A172 (cell line): ENCODE measurements at places on chromosomes 7 and 10. TPM values are rescaled to one million over a fixed set of nuclear protein-coding genes. Genes with fewer than 3 reads are reported as not detected.

DNA sequence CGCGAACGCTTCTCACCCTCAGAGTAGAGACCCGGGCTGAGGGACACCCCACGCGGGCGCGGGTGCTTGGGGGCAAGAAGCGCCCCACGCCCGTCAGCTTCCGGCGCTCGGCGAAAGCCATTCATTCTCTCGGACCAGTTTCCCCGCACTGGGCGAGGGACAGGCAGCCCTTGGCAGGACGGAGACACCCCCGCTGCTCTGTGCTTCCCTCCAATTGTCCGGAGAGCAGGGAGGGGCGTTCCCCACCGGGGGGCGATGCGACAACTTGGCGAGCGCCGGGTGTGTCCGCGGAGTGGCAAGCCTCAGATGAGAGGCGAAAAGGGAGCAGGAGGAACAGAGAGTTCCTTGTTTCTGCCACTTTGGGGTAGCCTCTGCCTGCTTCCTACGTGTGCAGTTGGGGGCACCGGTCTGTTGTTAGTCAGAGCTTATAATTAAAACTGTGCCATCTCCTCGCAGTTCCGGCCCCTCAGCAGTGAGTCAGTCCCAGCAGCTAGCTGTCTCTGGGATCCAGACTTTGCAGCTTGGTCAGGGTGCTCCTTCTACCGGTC lies 1.7 kb downstream of the GPR158 start:
- DNase-seq: no peak

- DNase-seq: peak; percentile 35
Observed at GRCh38 chr10:132326925-132327324, 5.1 kb upstream of the LRRC27 start.

DNA sequence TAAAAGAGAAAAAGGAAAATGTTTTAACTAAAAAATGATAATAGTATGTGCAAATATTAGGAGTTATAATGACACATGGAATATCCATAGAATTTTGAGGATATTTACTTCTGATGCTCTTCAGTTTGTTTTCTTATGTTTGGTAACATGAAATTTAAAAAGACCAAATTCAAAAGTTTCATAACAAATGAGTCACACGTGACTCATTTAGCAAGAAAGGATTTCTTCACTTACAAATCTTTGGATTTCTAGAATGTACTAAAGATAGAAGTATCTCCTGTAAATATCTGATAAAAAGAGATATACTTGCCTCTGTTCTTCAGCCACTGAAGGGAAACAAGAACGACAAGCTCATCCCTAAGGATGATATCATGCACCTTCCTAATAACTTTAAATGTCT lies 774.5 kb upstream of the LRRTM3 start:
- DNase-seq: no peak

DNA sequence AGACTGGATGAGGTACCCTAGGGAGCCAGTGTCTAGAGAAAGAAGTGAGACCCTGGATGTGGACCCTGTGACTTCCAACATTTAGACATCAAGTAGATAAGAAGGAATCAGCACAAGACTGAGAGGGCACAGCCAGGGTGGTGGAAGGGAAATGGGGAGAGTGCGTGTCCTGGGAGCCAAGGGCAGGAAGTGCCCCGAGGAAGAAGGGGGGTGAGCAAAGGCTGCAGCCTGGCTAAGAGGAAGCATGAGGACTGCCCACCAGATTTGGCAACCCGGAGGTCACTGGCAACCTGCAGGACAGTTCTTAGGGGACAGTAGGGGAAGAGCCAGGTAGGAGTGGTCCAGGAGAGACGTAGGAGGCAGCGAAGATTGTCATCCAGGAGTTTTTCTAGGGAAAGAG lies 14.8 kb downstream of the COL13A1 start:
- DNase-seq: no peak

DNA sequence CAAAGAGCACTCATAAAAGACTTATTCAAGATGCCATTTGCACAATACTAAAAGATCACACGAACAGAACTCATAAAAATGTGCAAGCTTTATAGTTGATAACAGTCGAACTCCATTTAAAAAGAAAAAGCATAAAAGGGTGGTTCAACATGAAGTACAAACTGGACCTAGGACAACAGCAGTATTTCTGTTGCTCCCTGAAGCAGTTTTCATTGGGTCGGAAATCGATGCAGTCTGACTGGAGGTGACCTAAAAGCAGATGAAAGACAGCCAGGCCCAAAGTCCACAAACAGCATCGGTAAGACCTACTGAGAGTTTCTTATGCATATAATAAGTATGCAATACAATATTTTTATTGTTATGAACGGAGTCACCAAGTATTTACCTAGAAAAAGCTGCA lies 23.9 kb downstream of the FAM171A1 start:
- DNase-seq: no peak

GRCh38 chr10:18449611-18450026 lies 201.8 kb downstream of the NSUN6 start:
- DNase-seq: no peak

DNA sequence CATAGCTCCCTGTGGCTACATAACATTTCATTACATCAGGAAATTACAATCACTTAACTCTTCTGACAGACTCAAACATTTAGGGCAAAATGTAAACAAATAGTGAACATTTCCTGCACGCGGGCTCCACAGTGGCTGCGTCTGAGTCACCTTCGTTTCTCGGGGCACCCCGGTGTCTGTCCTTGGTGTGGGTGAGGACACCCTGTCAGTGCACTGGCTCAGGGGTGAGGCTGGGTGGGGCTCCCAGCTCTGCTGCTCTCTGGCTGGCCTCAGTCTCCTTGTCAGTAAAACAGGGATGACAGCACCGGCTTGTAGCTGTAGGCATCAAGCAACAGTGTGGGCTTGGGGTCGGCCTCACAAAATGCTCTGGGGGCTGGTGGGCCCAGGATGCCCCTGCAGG lies 237.1 kb upstream of the SHH start:
- no peak for DNase-seq

DNA sequence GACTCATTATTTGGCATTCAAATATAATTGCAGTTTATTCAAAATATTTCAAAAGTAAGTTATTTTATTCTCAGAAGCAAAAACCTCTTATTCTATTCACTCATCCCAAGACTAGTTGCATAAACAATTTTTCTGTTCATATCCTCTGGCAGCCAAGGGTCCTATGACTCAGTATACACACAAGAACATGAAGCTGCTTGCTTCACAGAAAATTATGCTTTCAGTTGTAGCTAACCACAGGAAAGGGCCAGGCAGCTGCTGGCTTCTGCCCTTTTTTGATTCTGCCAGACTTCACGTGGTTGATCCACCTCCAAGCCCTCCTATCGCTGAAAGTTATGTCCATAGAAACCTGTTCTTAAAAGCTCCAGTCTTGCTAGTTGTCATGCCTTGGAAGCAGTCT lies 108.8 kb downstream of the ABCA13 start:
- DNase-seq: no peak

GRCh38 chr7:148912758-148913541 lies 28.9 kb upstream of the EZH2 start:
- DNase-seq: no peak

GRCh38 chr10:3401491-3401938 lies 228.9 kb upstream of the PITRM1 start:
- DNase-seq: peak; percentile 65

GRCh38 chr10:106360870-106361269 lies 803.6 kb downstream of the SORCS1 start:
- peak; percentile 28 for DNase-seq

- no peak for DNase-seq
Observed at GRCh38 chr10:112986544-112987190, 36.6 kb downstream of the TCF7L2 start.

GRCh38 chr10:22317076-22317370 lies 835 bp downstream of the COMMD3 start:
- peak; percentile 35 for DNase-seq

DNA sequence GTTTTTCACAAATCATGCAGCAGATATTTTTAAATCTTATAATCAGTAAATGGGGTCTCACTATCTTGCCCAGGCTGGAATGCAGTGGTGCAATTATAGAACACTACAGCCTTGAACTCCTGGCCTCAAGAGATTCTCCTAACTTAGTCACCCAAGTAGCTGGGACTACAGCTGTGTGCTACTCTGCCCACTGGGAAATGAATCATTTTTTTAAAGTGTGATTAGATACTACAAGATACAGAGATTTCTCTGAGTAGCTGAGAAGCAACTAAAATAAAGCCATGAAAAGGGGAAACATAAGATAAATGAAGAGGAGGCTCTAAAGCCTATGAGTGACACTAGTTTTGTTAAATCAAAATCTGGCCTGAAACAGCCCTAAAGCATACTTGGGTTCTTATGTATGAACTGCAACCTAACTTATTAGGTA lies 119.7 kb downstream of the JMJD1C start:
- DNase-seq: peak; percentile 25

GRCh38 chr7:70694434-70694970 lies 437.4 kb upstream of the GALNT17 start:
- peak; percentile 35 for DNase-seq

DNA sequence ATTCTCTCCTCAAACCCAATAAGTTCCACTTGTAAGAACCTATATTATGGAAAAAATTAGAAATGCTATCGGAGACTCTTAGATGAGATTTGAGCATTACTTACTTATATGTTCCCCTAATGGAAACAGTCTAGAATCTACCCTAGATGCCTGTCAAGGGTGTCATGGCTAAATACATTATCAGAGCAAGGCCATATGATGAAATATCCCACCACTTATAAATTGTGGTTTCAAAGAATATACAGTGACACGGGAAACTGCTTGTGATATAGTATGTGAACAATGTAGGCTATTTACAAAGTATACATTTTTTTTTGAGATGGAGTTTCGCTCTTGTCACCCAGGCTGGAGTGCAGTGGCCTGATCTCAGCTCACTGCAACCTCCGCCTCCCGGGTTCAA lies 46.3 kb upstream of the CTBP2 start:
- DNase-seq: no peak

DNA sequence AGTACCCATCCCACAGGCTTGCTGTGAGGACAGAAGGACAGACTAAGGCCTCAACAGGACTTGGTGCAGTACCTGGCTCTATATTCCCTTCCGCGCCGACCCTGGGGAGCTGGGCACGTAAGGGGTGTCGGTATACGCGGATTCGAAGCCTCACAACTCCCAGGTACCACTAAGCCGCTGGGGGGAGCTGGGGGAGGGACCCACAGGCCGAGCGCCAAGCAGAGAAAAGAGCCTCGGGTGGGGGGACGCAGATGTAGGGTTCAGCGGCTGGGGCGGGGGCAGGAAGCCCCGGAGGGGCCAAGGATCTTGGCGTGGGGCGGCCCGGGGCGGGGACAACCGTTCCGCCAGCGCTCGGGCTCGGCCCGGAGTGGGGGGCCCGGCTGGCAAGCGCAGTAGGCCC lies 126.4 kb upstream of the ZNF746 start:
- no peak for DNase-seq

DNA sequence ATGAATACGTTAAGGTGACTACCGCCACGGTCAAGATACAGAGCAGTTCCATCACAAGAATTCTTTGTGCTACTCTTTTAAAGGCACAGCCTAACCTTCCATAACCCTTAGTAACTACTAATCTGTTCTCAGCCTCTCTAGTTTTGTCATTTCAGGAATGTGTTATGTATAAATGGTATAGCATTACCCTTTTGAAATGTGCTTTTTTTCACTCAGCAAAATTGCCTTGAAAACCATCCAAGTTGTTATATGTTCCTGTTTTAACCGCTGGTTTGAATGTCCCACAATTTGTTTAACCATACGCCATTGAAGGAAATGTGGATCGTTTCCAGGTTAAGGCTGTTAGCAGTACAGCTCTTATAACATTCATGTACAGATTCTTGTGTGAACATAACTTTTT lies 32.0 kb downstream of the WAC start:
- no peak for DNase-seq

- DNase-seq: no peak
Observed at GRCh38 chr10:125584954-125585353, 98.0 kb downstream of the TEX36 start.

GRCh38 chr7:75039709-75040108 lies 33.9 kb downstream of the RCC1L start:
- DNase-seq: no peak

DNA sequence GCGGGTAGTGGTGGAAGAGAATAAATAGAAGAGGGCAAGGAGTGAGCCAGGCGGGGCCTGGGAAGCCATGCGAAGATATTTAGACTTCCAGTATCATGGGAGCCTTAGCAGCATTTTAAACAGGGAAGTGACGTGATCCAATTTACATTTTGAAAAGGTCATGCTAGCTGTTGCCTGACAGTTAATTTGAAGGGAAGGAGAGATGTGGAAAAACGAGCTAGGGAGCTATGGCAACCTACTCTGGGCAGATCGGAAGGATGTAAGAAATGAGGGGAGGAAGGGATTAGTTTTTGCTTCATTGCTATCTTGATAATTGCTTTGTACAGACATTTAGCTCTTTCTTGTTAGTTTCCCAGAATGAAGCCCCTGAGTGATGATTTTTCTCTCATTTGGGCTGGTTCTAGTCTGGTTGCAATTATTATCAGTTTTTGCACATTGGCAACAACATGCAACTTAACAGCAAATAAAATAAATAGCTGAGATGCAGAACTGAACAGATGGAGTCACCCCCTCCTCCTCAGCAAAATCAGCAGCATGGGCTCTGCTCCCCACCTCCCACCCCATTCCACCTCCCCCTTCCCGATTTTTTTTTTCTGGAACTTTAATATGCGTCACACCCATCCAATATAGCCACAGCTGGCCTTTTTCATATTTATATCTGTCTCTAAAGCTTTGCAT lies 13.0 kb upstream of the CALU start:
- no peak for DNase-seq

- no peak for DNase-seq
Observed at GRCh38 chr7:124089621-124090020, 56.8 kb upstream of the TMEM229A start.

PITX3 gene
- total RNA-seq: not detected in 2 replicates

DNTT gene
- not detected in 2 replicates for total RNA-seq

MEOX2 gene
- total RNA-seq: not detected in 2 replicates

FAM237B gene
- not detected in 2 replicates for total RNA-seq

FAM20C gene
- 27.1 and 30.2 TPM in 2 replicates for total RNA-seq

HACD1 gene
- 109 and 157 TPM in 2 replicates for total RNA-seq

VWC2 gene
- total RNA-seq: not detected in 2 replicates

PLXDC2 gene
- total RNA-seq: 7.0 and 21.8 TPM in 2 replicates

C1QL3 gene
- not detected in 2 replicates for total RNA-seq

WNT8B gene
- not detected in 2 replicates for total RNA-seq

HKDC1 gene
- 22.7 and 35.3 TPM in 2 replicates for total RNA-seq

MYL10 gene
- total RNA-seq: not detected in 2 replicates

TMEM26 gene
- total RNA-seq: not detected in 2 replicates

SSC4D gene
- total RNA-seq: 0.76 and 2.4 TPM in 2 replicates

TFR2 gene
- total RNA-seq: not detected in 2 replicates
